ENCODE measurements at places on chromosomes 16 and 17.

DNA sequence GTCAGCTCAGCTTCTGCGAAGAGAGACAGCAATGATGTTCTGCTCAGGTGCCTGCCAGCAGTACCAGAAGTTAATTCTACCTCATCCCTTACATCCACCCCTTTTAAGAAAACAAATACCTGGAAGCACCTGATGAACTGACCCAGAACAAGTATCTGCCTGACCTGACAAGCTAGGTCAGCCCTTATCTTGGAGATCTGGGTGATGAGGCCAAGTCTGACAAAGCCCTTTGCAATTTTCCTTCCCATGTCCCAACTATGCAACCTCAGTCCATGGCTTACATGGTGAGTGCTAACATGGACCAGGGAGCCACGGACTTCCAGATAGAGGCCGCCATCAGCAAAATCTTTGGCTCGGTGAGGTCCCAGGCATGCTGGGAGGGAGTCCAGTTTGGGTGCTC lies 3.6 kb downstream of the ACADVL start:
- no peak for DNase-seq

GRCh38 chr16:68085259-68086071 lies at the start of gene NFATC3:
Gene NFATC3 (plus strand): TSS chr16:68085370. CDS start chr16:68085682, 312 bp downstream.
- peak; percentile 94 for DNase-seq

GRCh38 chr17:39674702-39675389 lies 6.6 kb downstream of the PNMT start:
- DNase-seq: no peak

DNA sequence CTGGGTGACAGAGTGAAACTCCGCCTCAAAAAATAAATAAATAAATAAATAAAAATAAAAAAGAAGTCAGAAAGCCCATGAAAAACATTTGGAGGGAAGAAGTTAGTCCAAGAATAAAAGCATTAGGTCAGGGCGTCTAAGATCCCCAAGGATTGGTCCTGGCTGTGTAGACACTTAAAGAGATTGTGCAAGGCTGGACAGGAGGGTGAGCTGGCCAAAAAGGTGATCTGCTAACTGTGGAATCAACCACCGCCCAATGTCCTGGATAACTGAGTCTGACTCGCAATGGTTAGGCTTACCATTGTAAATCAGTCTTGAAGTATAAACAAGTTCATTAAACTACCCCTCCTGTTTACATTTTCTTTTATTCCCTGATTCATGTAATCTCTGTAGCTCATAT lies 8.8 kb upstream of the ABCA8 start:
- no peak for DNase-seq

DNA sequence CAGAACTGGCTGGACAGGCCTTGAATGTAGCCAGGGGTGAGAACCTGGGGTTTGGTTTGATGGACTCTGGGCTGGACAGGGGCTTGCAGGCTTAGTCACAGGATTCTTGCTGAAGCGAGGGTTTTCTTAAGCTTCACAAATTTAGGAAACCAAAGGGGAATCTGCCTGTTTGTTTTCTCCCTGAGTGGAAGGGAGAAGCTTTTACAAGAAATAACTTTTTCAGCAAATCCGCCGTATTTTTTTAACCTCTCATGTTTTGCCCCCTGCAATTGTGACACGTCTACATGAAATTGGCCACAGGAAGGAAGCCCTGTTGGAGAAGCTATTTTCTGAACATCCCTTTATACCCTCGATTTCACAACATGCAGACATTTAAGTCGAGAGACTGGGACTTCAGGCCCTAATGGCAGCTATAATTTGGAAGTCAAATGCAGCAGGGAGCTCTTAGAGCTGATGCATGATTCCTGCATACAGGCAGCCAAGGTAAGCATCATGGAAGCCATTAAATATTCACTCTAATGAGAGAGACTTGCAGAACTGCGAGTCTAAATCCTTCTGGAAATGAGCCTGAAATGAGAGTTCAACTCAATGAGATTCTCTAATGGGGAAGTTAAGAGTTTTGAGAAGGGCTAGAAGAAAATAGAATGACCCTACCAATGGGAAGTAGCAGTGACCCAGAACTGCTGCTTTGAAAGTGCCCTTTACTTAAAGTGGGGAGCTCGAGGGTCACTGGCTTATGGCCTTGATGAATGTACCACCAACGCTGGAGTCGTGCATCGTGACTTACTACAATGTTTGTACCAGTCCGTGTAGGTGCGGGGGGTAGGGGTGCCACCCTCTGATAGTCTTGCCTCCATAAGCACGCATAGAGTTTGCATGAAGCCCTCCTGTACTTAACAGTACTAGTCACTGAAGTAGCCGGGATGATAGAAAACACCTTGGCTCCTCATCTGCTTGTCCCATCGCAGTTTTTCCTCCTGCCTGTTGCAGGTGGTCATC lies 45.1 kb upstream of the IRF8 start:
- no peak for DNase-seq

GRCh38 chr16:78269256-78269655 lies 169.8 kb downstream of the WWOX start:
- DNase-seq: no peak

GRCh38 chr16:51383909-51384308 lies 232.8 kb upstream of the SALL1 start:
- no peak for DNase-seq

GRCh38 chr16:26830428-26831127 lies 236.1 kb upstream of the C16orf82 start:
- DNase-seq: no peak
